Tibial nerve (tissue), 4 donors: ENCODE measurements at places on chromosomes 13 and 19.

DNA sequence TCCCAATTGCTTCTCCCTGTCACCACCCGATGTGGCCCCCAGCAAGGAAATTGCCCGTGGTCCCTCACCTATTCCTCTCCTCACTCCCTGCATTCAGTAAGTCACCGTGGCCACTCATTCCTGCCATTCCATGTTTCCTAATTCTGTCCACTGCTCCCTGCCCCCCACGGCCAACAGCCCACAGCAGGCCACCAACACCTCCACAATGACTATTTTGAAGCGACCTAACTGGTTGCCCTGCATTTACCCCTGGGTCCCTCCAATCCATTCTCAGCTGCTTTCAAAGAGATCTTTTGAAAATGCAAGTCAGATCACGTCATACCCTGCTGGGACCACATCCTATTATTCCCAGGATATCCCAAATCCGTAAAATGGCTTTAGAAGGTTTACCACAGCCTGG is 210.4 kb downstream of the DCLK1 start:
- no peak for DNase-seq
- H3K27ac ChIP-seq, result no peak overlapping the region
- no peaks in the 10 kb centered on the region for H3K4me1 ChIP-seq

- no peaks in the 10 kb centered on the region for H3K36me3 ChIP-seq
- H3K27me3 ChIP-seq, result no peaks in the 10 kb centered on the region
- H3K4me3 ChIP-seq, result peak overlapping the region; percentile 47
- peak overlapping the region; percentile 87 for H3K27ac ChIP-seq
Observed at GRCh38 chr19:46660551-46661019, 397 bp downstream of the DACT3 start.

DNA sequence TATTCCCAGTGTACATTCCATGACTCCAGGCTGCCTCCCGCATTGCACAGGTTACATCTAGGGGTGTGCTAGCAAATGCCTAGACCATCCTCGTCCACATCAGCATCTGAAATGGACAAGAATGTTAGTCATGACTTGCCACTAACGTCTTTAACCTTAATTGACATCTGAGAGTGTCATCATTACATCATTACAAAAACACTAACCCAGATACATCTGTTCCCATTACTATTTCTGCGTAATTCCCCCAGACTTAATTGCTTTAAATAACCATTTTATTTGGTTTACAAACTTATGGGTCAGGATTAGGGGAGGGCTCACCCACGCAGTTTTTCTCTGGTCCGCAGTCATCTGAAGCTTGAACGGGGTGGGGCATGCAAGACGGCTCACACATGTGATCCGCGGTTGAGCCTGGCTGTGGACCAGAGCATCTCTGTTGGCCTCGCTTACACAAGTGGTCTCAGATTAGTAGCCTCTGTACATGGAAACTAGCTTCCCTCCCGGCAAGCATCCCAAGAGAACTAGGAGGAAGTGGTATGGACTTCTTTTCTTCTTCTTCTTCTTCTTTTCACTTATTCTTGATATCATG is 15.9 kb downstream of the KL start:
- H3K4me3 ChIP-seq, result no peak overlapping the region
- no peaks in the 10 kb centered on the region for H3K4me1 ChIP-seq
- DNase-seq, result no peak

DNA sequence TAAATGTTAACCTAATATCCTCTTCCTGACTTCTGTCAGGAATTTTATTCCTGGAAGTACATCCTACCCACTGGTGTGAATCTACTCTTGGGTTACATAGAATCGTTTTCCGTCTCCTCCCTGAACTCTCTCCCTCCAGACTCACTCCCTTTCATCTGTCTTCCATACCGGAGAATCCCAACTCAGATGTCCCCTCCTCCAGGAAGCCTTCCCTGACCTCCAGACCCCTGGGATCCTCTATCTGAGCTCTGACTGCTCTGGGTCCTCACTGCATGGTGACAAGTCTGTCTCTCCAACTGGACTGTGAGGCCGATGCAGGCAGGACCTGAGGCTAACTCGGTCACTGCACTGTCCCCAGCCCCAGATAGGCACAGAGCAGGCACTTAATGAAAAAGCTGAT is 24.6 kb downstream of the OPA3 start:
- peaks cover 19% of the 10 kb centered on the region for H3K4me1 ChIP-seq
- no peaks in the 10 kb centered on the region for H3K36me3 ChIP-seq
- H3K27ac ChIP-seq, result no peak overlapping the region
- DNase-seq, result no peak
- H3K4me3 ChIP-seq, result no peak overlapping the region
- no peaks in the 10 kb centered on the region for H3K27me3 ChIP-seq

DNA sequence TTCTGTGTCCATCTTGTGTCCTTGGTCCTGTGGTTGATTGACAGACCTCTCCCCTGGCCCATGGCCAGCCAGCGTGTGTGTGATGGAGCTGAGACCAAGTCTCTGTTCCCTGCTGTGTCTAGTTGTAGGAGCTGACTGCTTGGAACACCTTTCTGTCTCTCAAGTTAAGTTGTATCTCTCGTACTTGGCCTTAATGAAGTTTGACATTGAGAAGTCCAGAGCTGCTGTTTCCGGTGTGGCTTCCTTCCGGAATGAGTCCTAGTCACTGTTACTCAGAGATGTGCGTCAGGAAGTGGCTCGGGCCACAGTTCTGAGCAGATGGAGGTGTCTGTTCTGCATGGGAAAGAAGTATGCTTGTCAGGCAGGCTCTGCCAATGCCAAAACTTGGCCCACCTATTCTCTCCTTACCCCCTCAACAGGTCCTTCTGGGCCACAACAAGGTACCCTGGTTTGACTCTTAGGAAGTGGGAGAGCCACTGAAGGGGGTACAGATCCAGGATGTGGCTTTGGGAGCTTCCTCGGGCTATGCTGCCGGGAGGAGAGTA is 54.3 kb downstream of the GATAD2A start:
- peak overlapping the region; percentile 74 for H3K27ac ChIP-seq
- H3K36me3 ChIP-seq, result no peaks in the 10 kb centered on the region
- H3K27me3 ChIP-seq, result no peaks in the 10 kb centered on the region
- peaks cover 63% of the 10 kb centered on the region for H3K4me1 ChIP-seq

- H3K27ac ChIP-seq, result no peak overlapping the region
- H3K27me3 ChIP-seq, result no peaks in the 10 kb centered on the region
- no peaks in the 10 kb centered on the region for H3K36me3 ChIP-seq
- H3K4me3 ChIP-seq, result no peak overlapping the region
Observed at GRCh38 chr13:25943081-25943480, 108.7 kb downstream of the SHISA2 start.

DNA sequence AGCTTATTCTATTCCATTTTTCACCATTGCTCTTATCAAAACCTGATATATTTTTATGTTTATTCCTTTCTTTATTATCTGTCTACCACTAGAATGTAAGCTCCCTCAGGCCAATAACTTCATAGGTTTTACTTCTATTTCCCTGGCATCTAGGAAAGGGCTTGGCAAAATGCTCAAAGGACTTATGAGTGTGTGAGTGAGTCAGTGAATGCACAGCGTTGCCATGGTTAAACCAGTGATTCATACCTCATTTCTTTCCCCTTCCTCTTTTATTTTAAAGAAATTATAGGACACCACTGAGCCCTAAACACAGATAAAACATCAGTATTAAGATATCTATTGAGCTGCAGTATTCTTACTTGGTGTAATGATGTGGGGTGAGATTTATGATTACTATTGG is 162.1 kb downstream of the GPC6 start:
- H3K27me3 ChIP-seq, result no peaks in the 10 kb centered on the region
- H3K4me1 ChIP-seq, result no peaks in the 10 kb centered on the region
- H3K4me3 ChIP-seq, result no peak overlapping the region
- no peaks in the 10 kb centered on the region for H3K36me3 ChIP-seq
- no peak overlapping the region for H3K27ac ChIP-seq
- no peak for DNase-seq

DNA sequence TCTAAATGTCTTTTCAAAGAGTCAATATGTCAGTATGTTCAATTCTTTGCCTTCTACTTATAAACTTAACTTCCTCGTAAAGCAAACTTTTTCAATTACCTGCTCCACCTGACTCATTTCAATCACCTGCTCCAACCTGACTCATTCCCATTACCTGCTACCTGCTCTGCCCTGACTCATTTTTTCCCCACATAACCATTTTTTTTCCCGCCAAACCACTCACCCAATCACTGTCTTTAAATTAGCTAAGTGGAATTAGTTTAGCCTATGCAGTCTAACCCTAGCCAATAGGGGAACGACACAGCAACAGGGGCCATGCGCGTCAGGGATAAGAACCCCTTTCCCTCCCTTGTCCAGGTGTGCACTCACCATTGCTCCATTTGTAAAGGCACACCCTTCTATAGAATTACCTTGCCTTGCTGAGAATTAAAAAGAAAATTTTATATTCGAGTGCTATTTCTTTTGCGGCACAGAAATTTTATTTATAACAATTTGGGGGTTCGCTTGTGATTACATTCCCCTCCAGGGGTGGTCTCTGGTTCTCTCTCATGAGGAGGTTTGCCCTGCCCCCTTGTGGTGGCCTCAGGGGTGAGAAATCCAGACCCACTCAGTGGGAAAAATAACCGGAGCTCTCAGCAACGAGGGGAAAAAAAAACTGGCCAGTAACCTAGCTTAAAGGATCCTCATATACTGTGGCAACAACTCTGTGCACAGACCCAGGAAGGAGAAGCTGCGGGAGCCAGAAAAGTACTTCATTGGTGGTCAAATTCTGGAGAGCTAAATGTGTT is 193.1 kb downstream of the ZNF486 start:
- no peak overlapping the region for H3K27ac ChIP-seq
- H3K4me3 ChIP-seq, result no peak overlapping the region
- H3K36me3 ChIP-seq, result no peaks in the 10 kb centered on the region
- H3K27me3 ChIP-seq, result no peaks in the 10 kb centered on the region
- no peaks in the 10 kb centered on the region for H3K4me1 ChIP-seq

DNA sequence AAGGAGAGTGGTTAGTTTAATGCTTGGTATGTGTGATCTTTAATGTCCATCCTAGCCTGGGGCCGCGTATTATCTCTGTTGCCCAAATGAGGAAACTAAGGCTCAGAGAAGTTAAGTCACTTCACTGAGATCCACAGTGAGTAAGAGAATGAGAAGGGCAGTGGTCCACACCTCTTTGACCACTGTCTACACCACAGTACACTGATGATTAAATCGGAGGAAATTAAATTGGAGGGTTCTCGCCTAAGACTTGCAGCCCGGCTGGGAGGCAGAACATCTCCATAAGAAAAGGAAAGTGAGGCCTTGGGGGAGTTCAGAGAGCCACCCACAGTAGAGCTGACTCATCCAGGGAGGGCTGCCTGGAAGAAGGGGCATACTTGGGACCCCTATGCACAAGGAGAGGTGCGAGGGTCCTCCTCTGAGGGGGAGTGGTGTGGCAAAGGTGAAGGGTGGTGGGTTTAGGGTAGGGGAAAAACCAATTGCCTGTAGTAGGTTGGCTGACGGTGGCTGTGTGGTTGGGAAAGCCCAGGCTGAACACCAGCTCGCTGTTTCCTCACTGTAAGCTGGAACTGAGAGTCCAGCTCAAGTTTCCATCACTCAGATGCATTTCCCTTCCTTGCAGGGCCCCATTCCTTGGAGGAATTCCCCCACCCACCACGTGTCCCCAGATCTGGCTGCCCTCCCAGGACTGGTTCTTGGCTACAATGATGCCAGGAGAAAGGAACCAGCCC is 15.0 kb upstream of the DHRS12 start:
- H3K4me3 ChIP-seq, result no peak overlapping the region
- DNase-seq, result no peak
- no peaks in the 10 kb centered on the region for H3K36me3 ChIP-seq
- H3K4me1 ChIP-seq, result peaks cover 6% of the 10 kb centered on the region
- no peaks in the 10 kb centered on the region for H3K27me3 ChIP-seq

GRCh38 chr13:20525144-20525600 is 485 bp downstream of the CRYL1 start:
- H3K36me3 ChIP-seq, result no peaks in the 10 kb centered on the region
- H3K4me1 ChIP-seq, result no peaks in the 10 kb centered on the region
- H3K4me3 ChIP-seq, result peak overlapping the region; percentile 92
- H3K27ac ChIP-seq, result peak overlapping the region; percentile 73

GRCh38 chr13:37769078-37769477 is 100.5 kb downstream of the TRPC4 start:
- no peaks in the 10 kb centered on the region for H3K4me1 ChIP-seq
- no peaks in the 10 kb centered on the region for H3K36me3 ChIP-seq
- no peak overlapping the region for H3K4me3 ChIP-seq
- no peaks in the 10 kb centered on the region for H3K27me3 ChIP-seq
- no peak overlapping the region for H3K27ac ChIP-seq
